ENCODE measurements at places on chromosomes 3 and 15. TPM values are rescaled to one million over a fixed set of nuclear protein-coding genes. Genes with fewer than 3 reads are reported as not detected.

POLQ gene
- 0.77 TPM for polyA plus RNA-seq

NRROS gene
- polyA plus RNA-seq = 8.4 TPM

OR5AC2 gene
- polyA plus RNA-seq = not detected

RNF168 gene
- 3.4 TPM for polyA plus RNA-seq

SLC6A20 gene
- 0.03 TPM for polyA plus RNA-seq

DNAH12 gene
- polyA plus RNA-seq = 0.23 TPM

TMCO5A gene
- polyA plus RNA-seq = not detected

UQCRC1 gene
- polyA plus RNA-seq = 92.6 TPM

GRCh38 chr15:68962465-68962864, 32.1 kb downstream of the SPESP1 start:
- DNase-seq = no peak

GRCh38 chr15:29377161-29377560, 107.5 kb upstream of the NSMCE3 start:
- DNase-seq = no peak

- DNase-seq = no peak
These were observed 84.3 kb downstream of the HERC1 start for GRCh38 chr15:63749330-63749942.

DNA sequence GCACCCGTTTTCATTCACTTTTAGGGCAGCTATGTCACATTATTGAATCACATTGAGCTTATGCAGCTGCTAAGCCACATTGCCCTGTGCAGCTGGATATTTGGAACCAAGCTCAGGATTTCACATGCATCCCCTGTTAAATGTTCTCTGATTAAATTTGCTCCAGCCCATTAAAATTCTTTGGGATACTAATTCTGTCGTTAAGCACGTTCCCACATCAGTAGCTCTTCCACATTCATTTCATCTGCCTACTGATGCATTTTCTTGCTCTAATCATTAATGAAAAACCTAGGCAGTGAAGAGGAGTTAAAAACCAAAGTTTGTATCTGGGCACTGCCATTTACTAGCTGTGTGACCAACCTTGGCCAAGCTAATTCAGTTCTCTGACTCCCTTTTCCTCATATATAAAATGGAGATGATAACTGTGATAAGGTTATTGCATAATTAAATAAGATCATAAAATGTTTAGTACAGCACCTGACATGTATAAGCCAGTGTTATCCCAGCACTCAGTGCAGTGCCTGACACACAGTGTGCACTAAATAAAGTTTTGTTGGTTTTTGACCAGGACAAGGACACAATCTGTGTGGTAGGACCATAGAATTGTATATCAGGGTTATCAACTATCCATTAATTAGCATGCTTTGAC, 222.2 kb upstream of the ATP11B start:
- DNase-seq = no peak

DNA sequence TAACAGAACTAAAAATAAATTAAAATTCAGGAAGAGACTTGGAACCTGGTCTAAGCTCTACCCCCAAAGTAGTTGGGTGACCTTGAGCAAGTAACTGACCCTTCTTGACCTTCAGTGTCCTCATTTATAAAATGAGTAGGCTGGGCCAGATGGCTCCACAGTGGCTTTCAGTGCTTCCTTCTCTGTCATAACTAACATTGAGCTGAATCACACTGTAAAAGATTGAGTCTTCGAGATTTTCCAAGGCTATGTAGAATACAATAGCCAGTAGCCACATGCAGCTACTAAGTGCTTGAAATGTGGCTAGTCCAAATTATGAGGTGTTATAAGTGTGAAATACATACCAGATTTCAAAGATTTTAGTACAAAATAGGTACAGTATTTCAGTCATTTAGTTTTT, 313.3 kb downstream of the MECOM start:
- DNase-seq = no peak

DNA sequence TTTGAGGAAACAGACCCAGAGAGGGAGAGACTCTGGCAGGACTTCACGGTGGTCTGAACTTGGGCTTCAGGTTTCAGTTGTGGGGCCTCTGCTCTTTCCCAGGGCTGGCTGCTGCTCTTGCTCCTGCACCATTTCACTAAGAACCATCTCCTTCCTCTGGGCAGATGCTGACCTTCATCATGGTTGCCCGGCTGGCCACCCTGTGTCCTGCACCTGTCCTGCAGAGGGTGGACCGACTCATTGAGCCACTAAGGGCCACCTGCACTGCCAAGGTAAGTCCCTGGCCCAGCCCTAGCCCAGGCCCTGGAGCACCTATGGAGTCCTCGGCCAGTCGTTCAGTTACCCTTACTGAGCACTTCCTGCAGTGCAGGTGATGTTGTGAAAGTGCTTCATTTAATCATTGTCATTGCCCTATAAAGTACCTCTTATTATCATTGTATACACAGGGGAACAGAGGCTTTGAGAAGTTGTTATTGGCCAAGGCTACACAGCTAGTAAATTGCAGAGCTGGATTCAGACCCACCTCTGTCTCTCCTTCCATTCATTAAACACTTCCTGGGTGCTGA, 10.0 kb downstream of the RPL32 start:
- no peak for DNase-seq

GRCh38 chr3:73270839-73271483, 209.5 kb downstream of the EBLN2 start:
- no peak for DNase-seq

DNA sequence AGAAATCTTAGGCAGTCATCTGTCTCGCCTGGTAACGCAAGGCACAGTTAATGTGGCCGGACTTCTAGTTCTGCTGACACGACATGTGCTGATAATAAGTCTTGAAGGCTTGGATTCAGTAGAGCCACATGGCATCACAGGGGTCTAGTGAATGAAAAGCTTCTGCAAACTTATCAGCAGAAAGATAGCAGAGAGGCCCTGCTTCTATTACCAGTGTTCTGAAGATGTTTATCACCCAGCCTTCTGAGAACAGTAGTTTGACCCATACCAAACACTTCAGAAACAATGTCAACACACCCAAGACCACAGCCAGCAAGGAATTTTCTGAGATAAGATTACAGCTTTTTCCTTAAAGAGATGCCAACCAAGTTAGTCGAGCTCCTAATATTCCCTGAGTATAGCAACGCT, 102.7 kb upstream of the UMPS start:
- DNase-seq = no peak

DNA sequence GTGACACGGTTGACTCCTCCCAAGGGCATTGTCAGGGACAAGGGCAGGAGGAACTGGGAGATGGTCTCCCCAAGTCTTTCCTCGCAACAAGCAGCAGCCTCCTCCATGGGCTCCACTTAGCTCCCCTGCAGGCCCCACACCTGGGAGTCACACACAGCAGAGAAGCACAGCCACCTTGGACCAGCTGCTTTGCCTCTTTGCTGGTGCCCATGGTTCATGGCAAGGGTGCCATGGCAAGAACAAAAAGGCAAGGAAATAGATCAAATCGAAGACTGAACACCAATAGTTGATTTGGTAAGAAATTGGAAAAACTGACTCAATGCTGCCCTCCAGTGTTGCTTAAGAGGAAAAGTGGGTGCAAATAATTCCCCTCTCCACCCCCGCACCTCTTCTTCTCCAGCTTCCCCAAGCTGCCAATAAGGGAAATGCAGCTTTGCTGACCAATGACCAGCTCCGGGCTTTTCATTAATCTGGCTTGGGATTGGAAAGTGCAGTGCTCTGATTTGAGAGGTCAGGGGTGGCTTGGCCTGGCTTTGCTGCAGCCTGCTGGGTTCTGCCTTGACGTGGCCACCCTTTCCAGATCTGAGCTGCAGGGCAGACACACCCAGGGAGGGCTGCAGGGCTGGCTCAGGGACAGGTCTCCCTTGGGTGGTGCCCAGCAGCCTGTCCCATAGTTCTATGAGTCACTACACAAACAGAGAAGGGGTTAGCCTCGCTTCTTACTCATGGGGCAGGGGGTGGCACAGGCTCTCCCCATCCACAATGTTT, 162.0 kb downstream of the KLF13 start:
- DNase-seq = peak; percentile 82

GRCh38 chr3:46369675-46370132, 1.0 kb upstream of the CCR5 start:
- no peak for DNase-seq

DNA sequence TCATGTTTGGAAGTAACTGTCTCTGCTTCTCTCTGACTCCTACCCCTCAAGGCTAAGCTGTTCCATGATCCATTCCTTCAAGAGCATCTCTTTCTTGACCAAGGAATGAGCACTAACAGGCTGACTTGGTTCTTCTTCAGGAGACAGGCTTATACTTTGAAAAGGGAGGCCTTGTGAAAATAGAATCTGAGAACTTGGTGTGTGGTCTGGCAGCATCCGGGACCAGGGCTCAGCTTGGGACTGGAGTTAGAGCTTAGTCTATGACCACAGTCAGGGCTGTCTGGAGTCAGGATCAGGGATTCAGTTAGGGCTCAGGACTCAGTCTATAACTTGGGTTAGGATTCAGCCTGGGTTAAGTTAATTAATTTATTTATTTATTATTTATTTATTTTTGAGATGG, 44.9 kb upstream of the SLC6A6 start:
- no peak for DNase-seq

DNA sequence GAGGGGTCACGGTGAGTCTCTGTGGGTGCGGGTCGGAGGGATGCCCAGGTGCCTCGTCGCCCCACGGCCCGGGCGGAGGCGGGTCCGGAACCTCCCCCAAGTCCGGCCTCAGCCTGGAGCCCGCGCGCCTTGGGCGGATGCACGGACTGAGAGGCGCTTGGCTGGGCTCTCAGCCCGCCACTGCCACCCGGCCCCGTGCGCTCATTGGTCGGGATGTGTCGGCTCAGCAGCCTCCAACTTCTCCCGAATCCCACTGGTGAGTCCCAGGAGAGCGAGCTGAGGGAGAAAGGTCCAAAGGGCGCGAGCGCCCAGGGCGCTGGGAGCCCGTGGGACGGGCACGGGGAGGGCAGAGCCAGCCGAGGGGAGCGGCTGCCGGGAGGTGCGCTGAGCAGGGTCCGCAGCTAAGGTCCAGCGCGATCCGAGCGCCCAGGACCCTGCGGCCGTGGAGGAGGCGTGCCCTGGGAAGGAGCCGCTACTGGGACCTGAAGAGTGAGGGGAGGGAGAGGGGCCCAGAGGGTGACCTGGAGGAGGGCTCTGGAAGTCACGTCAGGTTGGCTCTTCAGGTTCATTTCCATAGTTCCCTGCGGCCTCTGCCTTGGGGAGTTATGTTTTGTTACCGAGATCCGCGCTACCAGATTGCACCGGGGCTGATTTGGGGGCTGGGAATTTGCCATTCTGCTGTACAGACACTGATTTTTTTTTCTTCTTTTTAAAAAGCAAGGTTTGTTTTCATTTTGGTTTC, at the start of gene MME:
TSS of gene MME (plus strand) at position 574 of the 742 bp plus-strand sequence. CDS start 3,849 bp downstream, outside the sequence.
- DNase-seq = peak; percentile 87

DNA sequence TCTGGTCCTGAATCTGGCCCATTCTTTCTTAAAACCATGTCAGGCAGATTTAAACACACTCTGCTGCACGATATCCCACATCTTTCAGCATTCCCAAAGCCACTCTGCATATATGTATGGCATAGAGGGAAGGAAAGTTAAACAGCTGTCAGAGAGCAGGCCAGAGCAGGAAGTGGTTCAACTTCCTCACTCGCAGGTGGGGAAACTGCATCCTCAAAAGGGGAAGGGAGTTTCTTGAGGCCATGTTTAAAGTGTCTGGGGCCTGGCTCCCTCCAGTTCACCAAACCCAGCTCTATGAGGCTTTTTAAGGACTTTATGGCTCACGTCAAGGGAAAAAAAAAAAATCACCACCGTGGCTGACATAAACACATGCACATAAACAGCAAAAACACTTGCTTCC, 123.1 kb downstream of the OPA1 start:
- no peak for DNase-seq

GRCh38 chr15:48855501-48856440, 22.2 kb upstream of the EID1 start:
- DNase-seq = no peak

GRCh38 chr3:194675680-194676079, 3.7 kb upstream of the LSG1 start:
- no peak for DNase-seq

- DNase-seq = no peak
These were observed 10.4 kb upstream of the TRIM59 start for GRCh38 chr3:160460033-160460432.

- DNase-seq = no peak
These were observed 134.9 kb upstream of the ZBTB20 start for GRCh38 chr3:115281697-115282675.

DNA sequence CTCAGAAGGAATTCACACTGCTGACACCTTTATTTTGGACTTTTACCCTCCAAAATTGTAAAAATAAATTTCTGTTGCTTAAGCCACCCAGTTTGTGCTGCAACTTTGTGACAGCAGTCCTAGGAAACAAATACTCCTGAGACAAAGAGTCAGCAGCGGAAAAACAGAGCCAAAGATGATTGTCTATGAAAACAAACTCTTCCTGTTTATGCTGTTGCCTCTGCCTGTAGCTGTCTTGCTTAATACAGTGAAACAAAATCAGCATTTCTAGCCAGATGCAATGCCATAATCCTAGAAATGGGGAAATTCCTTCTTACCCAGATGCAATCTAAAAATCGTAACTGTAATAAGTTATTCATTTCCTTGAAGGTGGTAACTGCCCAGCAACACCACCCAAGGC, 387.5 kb upstream of the ATP11B start:
- no peak for DNase-seq

GRCh38 chr15:34360298-34360697, 6.7 kb downstream of the LPCAT4 start:
- DNase-seq = no peak

- DNase-seq = no peak
These were observed 44.8 kb upstream of the HES1 start for GRCh38 chr3:194091141-194091540.

GRCh38 chr3:47949979-47950378, 66.2 kb downstream of the MAP4 start:
- DNase-seq = no peak

DNA sequence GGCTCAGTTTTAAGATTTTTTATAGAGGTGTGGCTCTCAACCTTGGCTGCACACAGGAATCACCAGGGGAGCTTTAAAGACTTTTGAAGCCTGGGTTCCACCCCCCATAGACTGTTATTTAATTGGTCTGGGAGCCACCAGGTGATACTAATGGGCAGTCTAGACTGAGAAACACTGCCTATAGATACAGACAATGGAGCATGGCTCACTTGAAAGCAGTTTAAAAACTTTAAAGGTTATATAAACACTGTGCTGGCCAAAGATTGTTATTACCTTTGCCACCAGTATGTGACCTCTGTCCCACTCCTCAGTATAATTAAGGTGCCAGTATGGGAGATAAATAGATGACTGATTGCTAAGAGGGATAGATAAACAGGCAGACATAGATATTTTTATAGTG, 3.8 kb downstream of the GOLIM4 start:
- DNase-seq = no peak

Data from spleen (tissue), 13 donors.